ENCODE measurements at places on chromosomes 2 and 18.

DNA sequence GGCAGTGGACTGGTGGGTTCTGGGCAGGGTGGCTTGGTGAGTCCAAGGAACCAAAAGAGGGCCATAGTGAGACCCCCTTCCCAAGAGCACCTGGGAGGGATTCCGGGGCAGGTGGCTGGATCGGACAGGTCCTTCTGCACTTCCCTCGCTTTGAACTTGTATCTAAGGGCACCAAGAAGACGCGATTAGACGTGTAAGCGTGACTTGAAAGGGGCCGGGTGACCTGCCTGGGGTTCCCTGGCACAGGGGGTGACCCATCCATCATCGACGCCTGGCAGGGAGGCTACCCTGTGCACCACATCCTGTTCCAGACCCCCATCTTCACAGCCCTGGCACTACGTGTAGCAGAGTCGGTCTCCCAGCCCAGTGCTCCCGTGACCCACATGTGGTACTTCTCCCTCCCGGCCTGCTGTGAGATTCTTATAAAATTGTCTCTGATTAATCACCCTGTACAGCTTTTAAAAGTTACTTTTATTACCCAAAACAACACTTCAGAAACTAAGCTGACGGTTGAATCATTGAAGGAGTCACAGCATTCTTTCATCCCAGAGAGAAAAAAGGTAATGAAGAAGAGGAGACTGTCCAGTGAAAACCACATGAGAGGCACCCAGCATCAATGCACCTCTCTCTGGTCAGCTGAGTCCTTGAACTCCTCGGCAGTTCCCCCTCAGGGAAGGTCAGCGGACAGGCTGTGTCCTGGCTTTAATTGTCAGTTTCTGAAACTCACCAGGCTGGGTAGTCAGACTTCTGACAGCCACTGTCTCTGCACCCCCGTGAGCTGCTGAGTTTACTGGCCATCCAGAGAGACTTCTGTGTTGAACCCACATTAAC, 13.0 kb downstream of the SH3BP4 start:
- DNase-seq, result peak; percentile 47

- peak; percentile 41 for DNase-seq
These were observed 58.1 kb downstream of the AGAP1 start for GRCh38 chr2:235551965-235552364.

- no peak for DNase-seq
These were observed 273.5 kb upstream of the HDAC4 start for GRCh38 chr2:239674101-239674980.

DNA sequence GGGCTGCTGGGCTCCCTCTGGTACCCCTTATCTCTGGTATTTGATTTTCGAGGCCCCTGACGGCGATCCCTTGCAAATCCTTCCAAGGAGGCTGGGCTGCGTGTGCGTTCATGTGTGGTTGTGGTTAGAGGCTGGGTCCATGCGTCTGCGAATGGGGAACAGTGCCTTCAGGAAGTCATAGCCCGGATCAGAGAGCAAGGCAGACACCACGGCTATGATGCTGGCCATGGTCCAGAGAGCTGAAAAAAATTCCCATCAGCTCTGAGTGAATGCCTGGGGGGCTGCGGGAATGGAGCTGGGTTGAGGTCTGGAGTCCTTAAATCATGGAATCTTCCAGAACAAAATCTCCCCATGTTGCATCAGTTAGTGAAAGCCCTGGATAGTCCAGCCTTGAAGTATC, 145.5 kb downstream of the ACKR3 start:
- peak; percentile 74 for DNase-seq

DNA sequence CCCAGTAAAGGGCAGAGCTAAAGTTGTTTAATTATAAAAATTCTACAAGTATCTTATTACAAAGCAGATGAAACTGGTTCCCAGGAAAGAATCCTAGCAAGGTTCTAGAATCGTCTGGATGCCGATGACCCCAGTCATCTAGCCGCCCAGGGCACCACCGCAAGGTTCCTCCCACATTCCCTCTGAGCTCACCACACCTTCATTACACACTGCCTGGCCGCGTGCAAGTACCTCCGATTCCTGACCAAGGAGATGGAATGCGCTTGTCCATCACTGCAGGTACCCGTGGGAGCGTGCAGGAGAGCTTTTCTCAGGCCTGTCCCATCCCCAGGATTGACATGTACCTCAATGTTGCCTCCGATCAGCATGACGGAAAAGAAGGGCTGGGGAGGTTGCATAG, 158.5 kb downstream of the LAMA1 start:
- DNase-seq, result no peak

GRCh38 chr2:48601349-48601748, 16.3 kb upstream of the GTF2A1L start:
- DNase-seq, result no peak

GRCh38 chr18:40233931-40234616, 1721.0 kb upstream of the PIK3C3 start:
- DNase-seq, result no peak

DNA sequence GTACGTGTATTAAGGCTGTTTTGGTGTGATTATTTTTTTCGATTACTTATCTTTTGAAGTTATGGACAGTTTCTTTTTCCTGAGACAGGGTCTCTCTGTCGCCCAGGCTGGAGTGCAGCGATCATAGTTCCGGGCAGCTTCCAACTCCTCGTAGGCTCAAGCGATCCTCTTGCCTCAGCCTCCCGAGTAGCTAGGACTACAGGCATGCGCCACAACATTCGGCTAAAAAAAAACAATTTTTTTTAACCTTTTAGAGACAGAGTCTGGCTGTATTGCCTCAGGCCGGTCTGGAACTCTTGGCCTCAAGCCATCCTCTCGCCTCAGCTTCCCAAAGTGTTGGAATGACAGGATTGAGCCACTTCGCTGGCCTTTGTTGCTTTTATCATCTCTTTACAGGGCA, 945 bp downstream of the HAT1 start:
- DNase-seq, result peak; percentile 28

DNA sequence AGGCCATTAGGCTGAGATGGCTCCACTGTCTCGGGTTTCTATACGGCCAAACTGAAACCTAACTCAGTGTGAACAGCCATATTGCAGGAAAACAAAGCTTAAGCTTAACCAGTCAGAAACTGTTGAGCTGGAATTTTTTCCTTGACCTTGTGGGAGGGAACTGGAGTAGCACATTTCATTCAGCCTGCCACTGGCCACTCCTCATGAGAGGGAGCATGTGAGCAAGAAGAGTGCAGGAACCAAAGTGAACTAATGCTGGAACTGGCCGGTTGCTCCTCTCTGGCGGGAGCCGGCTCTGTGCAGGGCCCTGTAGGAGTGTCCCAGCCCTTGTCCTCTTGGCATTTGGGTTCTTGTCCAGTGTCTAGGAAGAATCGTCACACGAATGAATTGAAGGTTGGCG, 5.9 kb upstream of the POLE4 start:
- no peak for DNase-seq

DNA sequence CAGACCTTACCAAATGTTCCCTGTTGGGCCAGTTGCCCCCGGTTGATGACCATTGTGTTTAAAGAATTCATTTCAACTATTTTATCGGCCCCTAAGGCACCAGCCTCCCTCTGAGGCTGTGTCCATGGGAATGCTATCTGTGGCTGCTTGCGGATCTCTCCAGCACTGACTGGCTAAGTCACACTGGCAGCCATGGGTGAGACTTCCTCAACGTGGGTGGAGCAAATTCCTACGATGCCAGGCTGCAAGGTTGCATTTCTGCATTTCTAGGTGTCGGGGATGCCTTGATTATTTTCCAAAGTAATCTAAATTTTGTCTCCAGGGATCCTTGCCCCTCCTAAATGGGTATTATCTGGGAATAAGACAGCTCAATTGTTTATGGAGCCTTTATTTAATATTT, 6.2 kb downstream of the CXCR4 start:
- DNase-seq, result no peak

DNA sequence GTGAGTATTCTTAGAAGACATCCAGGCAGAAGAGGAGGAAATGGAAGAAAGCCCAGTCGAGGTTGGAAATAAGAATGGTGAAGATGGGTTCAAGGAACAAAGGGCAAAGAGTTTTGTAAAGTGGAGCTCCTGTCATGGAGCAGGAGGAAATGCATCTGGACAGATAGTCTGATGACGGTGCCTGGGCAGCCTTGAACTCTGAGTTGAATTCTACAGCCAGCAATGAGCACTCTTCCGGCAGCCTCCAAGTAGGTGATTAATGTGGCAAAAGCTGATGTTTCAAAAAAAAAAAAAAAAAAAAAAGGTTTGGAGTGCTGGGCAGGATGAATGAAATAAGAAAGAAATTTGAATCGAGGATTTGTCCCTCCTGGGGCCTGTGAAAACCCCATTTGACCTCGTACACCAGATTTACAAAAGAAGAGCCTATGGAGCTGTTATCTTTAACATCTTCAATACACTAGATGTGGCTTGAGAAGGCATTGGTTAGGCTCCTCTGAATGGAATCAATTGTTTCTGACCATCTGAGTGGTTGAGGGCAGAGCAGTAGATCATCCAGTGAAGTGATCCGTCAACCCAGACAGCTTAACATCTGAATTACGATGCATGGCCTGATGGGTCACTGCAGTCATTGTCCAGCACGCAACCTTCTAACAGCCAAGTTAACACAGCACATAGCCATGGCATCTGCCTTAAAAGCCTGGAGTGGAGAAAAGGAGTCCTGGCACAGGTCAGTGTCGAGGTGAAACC, 449.7 kb downstream of the TXNL1 start:
- no peak for DNase-seq

DNA sequence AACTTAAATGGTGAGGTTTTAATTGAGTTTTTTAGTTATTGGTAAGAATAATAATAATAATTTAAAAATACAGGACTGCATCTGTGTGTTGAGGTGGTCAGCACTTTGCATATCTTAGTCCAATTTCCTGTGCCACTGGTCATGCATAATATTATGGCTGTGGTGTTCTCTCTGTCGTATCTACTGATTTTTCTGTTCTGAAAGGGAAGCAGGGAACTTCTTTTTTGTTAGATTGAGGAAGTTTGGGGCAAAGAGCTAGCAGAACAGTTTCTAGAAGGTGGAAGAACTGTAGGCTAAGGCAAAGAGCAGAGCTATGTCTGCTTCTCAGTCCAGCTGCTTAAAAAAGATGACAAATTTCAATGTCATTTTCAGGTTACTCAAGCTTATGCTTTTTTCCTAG, 74.3 kb downstream of the XRCC5 start:
- DNase-seq, result no peak

GRCh38 chr2:113980946-113981345, 91.1 kb downstream of the ACTR3 start:
- no peak for DNase-seq

- no peak for DNase-seq
These were observed 71.0 kb downstream of the CWC22 start for GRCh38 chr2:179936141-179936540.

DNA sequence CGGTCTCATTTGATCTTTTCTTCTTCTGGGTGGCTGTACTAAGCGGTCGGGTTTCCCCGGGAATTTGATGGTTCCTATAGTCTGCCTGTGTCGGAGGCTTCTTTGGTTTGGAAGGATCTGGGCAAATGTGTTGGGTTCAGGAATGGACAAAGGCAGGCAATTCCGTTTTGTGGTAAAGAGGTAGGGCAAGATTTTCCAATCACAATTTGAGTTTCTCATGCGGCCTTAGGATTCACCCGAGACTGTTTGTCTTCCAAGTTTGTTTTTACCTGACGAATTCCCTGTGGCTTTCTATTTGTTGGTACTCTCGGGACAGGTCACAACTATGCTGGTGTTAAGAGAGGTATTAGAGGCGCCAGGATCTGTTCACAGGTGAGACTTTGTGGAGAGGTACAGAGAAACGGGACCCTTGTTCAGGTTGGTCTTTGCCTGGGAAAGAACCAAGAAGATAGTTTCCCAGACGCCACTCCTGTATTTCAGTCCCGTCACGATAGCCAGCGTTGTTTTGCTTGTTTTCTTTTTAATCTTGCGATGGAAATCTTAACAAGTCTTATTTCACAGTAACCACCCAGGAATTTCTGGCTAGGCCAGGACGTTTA, 3.0 kb downstream of the SP5 start:
- no peak for DNase-seq

DNA sequence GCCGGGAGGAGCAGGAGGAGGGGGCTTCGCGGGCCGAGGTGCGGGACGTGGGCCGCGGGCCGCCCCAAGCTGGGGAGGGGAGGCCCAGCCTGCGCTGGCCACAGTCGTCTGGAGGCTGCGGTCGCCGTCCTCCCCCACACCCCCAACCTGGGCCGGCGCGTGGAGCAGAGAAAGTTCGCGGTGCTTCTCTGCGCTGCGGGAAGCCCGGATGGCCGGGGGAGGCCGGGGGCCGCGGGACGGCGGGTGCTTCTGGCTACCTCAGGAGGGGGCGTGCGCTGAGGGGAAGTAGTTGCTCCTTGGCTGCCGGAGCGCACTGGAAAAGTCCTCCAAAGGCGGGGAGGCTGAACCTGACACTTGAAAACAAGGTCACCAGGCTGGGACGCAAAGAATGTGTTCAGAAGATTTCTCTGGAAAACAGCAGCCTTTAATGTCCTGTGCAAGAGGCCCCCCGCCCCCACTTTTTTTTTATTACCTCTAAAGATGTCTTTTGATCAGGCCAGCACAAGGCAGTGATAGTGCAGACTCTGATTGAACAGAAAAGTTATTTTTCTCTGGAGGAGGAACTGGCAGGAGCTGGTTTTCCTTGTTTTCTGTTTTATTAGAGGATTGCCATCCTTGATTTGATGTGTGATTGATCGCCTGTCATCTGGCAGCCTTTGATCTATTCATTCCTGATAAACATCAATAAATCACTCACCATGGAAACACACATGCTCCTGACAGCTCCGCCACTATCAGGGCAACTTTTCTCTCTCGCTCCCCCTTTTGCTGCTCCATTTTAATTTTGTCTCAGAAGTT, 1.6 kb downstream of the TSHZ1 start:
- no peak for DNase-seq

DNA sequence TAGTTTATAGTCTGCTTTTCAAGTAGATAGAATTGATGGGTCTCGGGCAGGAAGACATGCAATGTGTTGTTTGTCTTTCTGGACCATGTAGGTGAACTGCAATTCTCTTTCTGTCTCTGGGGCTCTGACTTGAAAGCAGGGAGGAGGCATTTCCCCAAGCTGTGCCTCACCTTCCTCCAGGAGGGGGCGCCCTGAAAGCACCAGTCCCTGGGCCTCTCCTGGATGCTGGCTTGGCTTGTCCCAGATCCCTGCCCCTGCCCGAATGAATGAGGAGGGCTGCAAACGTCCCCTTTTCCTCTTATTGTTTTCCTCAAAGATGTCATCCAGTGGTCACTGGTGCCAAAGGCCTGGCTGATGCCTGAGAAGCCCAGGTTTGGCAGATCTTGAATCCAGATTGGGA, 270.6 kb downstream of the CELF4 start:
- no peak for DNase-seq

- DNase-seq, result peak; percentile 10
These were observed 170.7 kb downstream of the TMEM182 start for GRCh38 chr2:102932501-102932900.

- DNase-seq, result no peak
These were observed 10.6 kb upstream of the SNORC start for GRCh38 chr2:232859385-232859916.

DNA sequence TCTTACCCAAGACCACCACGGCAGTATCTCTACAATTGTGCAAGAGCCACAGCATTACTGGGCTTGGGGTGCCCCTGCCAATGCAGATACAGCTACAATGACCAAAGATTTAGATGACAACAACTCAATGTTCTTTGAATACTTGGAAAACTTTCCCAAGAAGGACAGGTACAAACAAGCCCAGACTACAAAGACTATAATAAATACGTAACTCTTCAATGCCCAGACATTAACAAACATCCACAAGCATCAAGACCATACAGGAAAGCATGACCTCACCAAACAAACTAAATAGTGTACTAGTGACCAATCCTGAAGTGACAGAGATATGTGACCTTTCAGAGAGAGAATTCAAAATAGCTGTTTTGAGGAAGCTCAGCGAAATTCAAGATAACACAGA, 62.8 kb downstream of the ICA1L start:
- DNase-seq, result no peak

All from RCC 7860 (cell line).